H1 (cell line): ENCODE measurements at places on chromosomes 4 and X. TPM values are rescaled to one million over a fixed set of nuclear protein-coding genes. Genes with fewer than 3 reads are reported as not detected.

- H3K27me3 ChIP-seq: no peaks in the 10 kb centered on the region
- H3K36me3 ChIP-seq: no peaks in the 10 kb centered on the region
These were observed 54.1 kb downstream of the ARHGAP10 start for GRCh38 chr4:147786031-147786430.

- H3K27me3 ChIP-seq: no peaks in the 10 kb centered on the region
- DNase-seq: peak; percentile 44
- no peak overlapping the region for H3K27ac ChIP-seq
- no peaks in the 10 kb centered on the region for H3K4me1 ChIP-seq
- H3K36me3 ChIP-seq: no peaks in the 10 kb centered on the region
These were observed 44.7 kb upstream of the FGF13 start for GRCh38 chrX:138756234-138756633.

DNA sequence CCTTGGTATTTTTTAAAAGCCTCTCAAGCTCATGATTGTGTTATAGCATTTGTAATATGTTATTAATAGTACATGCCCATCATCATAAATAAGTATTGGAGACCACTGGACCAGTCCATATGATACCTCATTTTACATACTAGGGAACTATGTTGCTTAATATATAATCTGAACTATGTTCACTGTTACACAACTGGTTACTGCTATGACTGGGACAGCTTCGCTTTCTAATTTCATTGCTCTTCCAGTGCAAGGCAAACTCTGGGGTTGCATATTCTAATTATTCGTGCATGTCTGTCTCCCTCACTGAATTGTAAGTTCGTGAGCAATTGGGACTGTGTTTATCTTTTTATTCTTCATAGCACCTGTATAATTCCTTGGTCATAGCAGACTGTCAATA lies 330.5 kb downstream of the RAPGEF2 start:
- H3K4me1 ChIP-seq: no peaks in the 10 kb centered on the region
- H3K27me3 ChIP-seq: no peaks in the 10 kb centered on the region
- no peak for DNase-seq
- no peaks in the 10 kb centered on the region for H3K36me3 ChIP-seq

Gene CXCL3
- 5.2 TPM in 2 replicates for total RNA-seq

- H3K27me3 ChIP-seq: no peaks in the 10 kb centered on the region
- H3K4me1 ChIP-seq: no peaks in the 10 kb centered on the region; the same call in 1 of the 2 replicates
- no peaks in the 10 kb centered on the region for H3K36me3 ChIP-seq
- no peak overlapping the region for H3K4me3 ChIP-seq
- no peak overlapping the region for H3K27ac ChIP-seq
- DNase-seq: no peak
These were observed 10.7 kb downstream of the SLC39A8 start for GRCh38 chr4:102334624-102335023.

Gene IDUA
- total RNA-seq: 4.8 and 6.5 TPM in 2 replicates

- H3K4me1 ChIP-seq: no peaks in the 10 kb centered on the region
- DNase-seq: no peak
- H3K36me3 ChIP-seq: no peaks in the 10 kb centered on the region
- no peak overlapping the region for H3K4me3 ChIP-seq
These were observed 109.8 kb downstream of the NYX start for GRCh38 chrX:41556958-41557357.

- no peaks in the 10 kb centered on the region for H3K4me1 ChIP-seq
- H3K36me3 ChIP-seq: no peaks in the 10 kb centered on the region
- H3K27me3 ChIP-seq: no peaks in the 10 kb centered on the region
- no peak for DNase-seq
- no peak overlapping the region for H3K27ac ChIP-seq
- H3K4me3 ChIP-seq: no peak overlapping the region
These were observed 194.7 kb downstream of the OPHN1 start for GRCh38 chrX:68238568-68238967.

GRCh38 chr4:150816491-150816890 lies 198.6 kb downstream of the LRBA start:
- H3K4me1 ChIP-seq: no peaks in the 10 kb centered on the region
- H3K36me3 ChIP-seq: no peaks in the 10 kb centered on the region
- no peaks in the 10 kb centered on the region for H3K27me3 ChIP-seq
- DNase-seq: no peak

- no peaks in the 10 kb centered on the region for H3K36me3 ChIP-seq
- no peak for DNase-seq
- no peaks in the 10 kb centered on the region for H3K4me1 ChIP-seq
- H3K27me3 ChIP-seq: no peaks in the 10 kb centered on the region
- no peak overlapping the region for H3K27ac ChIP-seq
These were observed 292.8 kb upstream of the EDA2R start for GRCh38 chrX:66931713-66932112.

GRCh38 chr4:177339477-177340374 lies 30.1 kb downstream of the NEIL3 start:
- no peak overlapping the region for H3K4me3 ChIP-seq
- no peaks in the 10 kb centered on the region for H3K4me1 ChIP-seq
- H3K27ac ChIP-seq: no peak overlapping the region
- no peaks in the 10 kb centered on the region for H3K27me3 ChIP-seq
- peaks cover 14% of the 10 kb centered on the region; the same call in 1 of the 2 replicates for H3K36me3 ChIP-seq

GRCh38 chr4:40492691-40493090 lies 137.0 kb downstream of the RBM47 start:
- H3K4me3 ChIP-seq: no peak overlapping the region
- no peaks in the 10 kb centered on the region for H3K27me3 ChIP-seq
- no peaks in the 10 kb centered on the region for H3K4me1 ChIP-seq
- H3K27ac ChIP-seq: no peak overlapping the region
- DNase-seq: no peak

Gene SUPT20HL1
- not detected in 2 replicates for total RNA-seq

Gene AFP
- total RNA-seq: 9.9 and 10.4 TPM in 2 replicates

DNA sequence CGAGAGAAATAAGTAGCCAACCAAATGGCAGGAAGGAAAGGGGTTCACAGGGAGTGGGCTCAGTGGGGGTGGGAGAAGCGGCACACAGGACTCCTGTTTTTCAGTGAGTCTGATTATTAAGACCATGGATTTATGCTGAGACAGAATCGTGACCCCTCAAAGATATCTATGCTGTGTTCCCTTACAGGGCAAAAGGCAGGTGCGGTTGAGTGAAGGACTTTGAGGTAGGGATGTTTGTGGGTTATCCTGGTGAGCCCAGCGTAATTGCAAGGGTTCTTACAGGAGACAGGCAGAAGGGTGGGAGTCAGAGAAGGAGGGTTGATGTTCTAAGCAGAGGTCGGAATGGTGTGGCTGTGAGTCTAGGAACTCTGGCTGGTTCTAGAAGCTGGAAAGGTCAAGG lies 73.0 kb downstream of the EVC start:
- peak; percentile 33 for DNase-seq
- peaks cover 3% of the 10 kb centered on the region for H3K36me3 ChIP-seq
- H3K27ac ChIP-seq: no peak overlapping the region
- no peaks in the 10 kb centered on the region for H3K4me1 ChIP-seq

DNA sequence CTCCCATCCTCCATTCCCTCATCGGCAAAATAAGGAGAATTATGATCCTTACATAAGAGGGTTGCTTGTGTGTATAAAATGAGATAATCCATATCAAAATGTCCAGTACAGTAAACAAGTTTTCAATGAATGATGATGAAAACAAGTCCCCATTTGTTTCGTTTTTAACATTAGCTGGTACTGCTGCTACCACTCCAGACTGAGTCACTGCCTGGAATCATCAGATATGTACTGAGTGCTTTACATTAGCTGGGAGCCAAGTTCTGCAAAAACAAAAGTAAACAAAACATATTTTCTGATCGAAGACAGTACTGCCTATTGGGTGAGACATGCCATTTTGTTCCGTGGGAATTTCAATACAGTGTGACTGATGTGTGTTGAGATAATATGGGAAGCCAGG lies 123.2 kb upstream of the IGFBP7 start:
- H3K36me3 ChIP-seq: no peaks in the 10 kb centered on the region
- H3K27me3 ChIP-seq: no peaks in the 10 kb centered on the region
- no peaks in the 10 kb centered on the region for H3K4me1 ChIP-seq
- H3K4me3 ChIP-seq: no peak overlapping the region

DNA sequence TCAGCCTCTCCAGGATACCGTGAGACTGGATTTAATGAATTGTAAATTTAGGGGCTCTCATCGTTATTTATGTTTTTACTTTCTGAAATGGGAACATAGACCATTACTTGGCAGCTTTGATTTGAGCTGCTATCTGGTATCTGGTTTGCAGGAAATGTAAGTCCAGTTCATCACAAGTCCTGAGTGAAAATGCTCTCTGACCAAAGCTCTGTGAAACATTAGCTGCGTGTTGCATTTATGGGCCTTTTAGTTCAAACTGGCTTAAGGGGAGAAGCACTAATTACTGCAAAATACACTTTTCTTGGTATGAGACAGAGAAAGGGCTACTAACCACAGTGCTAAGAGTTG lies 420 bp downstream of the CC2D2A start:
- peak overlapping the region; percentile 15; the same call in 1 of the 2 replicates for H3K4me3 ChIP-seq
- no peaks in the 10 kb centered on the region for H3K27me3 ChIP-seq
- peaks cover 3% of the 10 kb centered on the region for H3K4me1 ChIP-seq

- no peaks in the 10 kb centered on the region for H3K36me3 ChIP-seq
- no peaks in the 10 kb centered on the region for H3K4me1 ChIP-seq
- H3K27ac ChIP-seq: no peak overlapping the region
- DNase-seq: no peak
- no peak overlapping the region for H3K4me3 ChIP-seq
These were observed 90.0 kb downstream of the MAOA start for GRCh38 chrX:43745938-43746721.

DNA sequence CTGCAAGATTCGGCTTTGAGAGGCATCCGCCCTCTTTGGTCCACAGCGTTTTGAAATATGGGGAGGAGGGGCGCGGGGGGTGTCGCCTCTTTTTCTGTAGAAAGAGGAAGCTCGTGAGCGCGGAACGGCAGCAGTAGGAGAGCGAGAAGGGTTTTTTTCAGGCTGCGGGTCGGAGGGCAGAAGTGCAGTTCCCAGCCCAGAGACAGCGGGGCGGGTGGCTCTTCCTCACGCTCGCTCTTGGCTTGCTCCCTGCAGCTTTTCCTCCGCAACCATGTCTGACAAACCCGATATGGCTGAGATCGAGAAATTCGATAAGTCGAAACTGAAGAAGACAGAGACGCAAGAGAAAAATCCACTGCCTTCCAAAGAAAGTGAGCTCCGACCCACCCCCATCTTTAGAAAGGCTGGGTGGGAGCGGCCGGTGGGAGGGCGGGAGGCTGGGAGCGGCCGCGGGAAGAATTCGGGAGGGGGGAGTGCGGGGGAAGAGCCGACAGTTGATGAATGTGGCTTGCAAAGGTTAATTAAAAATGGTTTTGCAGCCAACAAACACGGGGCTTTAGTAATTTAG lies 1.2 kb downstream of the TMSB4X start:
- peak overlapping the region; percentile 91 for H3K27ac ChIP-seq
- no peak for DNase-seq
- 0 out of 2 replicates have a peak, but pooled peaks cover 3% of the 10 kb centered on the region for H3K4me1 ChIP-seq

DNA sequence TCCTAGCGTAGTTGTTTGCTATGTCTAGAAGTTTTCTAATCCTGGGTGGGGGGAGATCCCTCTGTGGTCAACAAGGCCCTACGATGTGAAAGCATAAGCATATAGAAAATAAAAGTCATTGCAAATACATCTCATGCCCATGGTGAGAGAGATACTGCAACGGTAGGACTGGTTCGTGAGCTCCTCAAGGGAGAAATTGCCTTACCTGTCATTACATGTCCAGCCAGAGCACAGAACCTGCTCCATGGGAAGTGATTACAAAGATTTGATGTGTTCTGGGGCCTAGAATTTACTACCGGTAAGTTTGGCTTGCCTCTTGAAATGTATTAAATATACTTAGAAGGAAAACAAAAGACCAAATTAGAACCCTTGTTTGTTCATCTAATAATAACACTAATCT lies 60.9 kb upstream of the FAM47B start:
- no peaks in the 10 kb centered on the region for H3K36me3 ChIP-seq
- H3K4me1 ChIP-seq: no peaks in the 10 kb centered on the region
- no peak overlapping the region for H3K4me3 ChIP-seq
- no peak for DNase-seq

- H3K36me3 ChIP-seq: no peaks in the 10 kb centered on the region
- no peak for DNase-seq
- no peak overlapping the region for H3K4me3 ChIP-seq
- H3K4me1 ChIP-seq: peaks cover 6% of the 10 kb centered on the region
These were observed 15.3 kb downstream of the TMEM175 start for GRCh38 chr4:947491-947971.

DNA sequence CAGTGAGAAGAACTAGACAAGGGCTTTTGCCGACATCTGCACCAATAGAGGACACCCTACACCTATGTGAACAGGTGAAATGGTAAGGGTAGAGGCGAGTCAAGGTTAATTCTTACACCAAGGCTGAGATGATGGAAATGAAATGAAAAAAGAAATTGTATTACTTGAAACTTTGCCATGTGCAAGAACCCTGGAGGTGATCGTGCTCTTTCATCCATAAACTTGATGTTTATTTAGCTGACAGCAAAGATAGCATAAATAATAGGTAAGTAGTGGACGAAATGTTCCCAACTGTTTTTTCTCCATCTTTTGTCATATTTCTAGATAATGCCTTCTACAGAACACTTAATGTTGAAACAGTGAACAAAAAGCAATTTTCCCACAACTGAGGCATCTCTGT lies 162.5 kb downstream of the BANK1 start:
- H3K27ac ChIP-seq: no peak overlapping the region
- H3K4me1 ChIP-seq: peaks cover 3% of the 10 kb centered on the region
- no peak for DNase-seq
- no peak overlapping the region for H3K4me3 ChIP-seq
- no peaks in the 10 kb centered on the region for H3K27me3 ChIP-seq

GRCh38 chrX:20269848-20270561 lies 3.3 kb upstream of the RPS6KA3 start:
- DNase-seq: no peak
- H3K36me3 ChIP-seq: no peaks in the 10 kb centered on the region

Gene SAT1
- 26.3 and 29.2 TPM in 2 replicates for total RNA-seq

Gene PLK4
- 35.2 and 38.7 TPM in 2 replicates for total RNA-seq

GRCh38 chr4:43330288-43330687 lies 437.8 kb downstream of the GRXCR1 start:
- no peaks in the 10 kb centered on the region for H3K36me3 ChIP-seq
- no peaks in the 10 kb centered on the region for H3K4me1 ChIP-seq
- H3K4me3 ChIP-seq: no peak overlapping the region
- no peak overlapping the region for H3K27ac ChIP-seq

Gene HPGDS
- not detected in 2 replicates for total RNA-seq

GRCh38 chr4:83318666-83319065 lies 16.0 kb downstream of the HPSE start:
- H3K4me3 ChIP-seq: no peak overlapping the region
- no peaks in the 10 kb centered on the region for H3K27me3 ChIP-seq
- no peak overlapping the region for H3K27ac ChIP-seq
- no peak for DNase-seq
- H3K36me3 ChIP-seq: no peaks in the 10 kb centered on the region

DNA sequence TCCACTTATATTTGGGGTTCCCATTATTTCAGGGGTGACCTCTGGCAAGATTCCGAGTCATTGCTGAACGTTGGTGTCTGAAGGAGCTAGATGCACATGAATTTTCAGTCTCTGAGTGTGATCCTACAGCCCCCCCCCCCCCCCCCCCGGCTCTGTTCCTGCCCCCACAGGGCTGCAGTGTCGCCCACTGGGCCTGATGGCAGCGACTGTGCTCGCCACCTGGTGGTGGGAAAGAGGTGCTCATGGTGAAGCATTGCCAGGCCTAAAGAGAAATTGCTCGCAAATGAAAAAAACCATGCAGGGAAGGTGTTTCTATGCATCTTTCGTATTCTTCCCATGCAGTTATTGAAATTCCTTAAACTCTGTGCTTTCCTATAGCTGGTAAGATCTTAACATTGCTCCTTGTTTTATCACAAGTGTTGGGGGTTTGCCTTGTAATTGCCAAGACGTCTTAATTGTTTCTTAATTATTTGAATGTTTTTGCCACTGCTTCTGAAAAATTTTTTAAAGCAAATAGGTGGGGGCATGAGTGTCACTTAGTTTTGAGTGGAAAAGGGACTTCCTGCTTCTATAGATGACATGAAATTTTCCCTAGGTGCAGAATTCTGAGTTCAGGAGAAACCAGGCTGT lies 63.2 kb downstream of the CLDN22 start:
- peaks cover 4% of the 10 kb centered on the region for H3K4me1 ChIP-seq
- H3K27ac ChIP-seq: no peak overlapping the region
- no peak for DNase-seq

Gene MOSPD2
- 12.1 and 12.2 TPM in 2 replicates for total RNA-seq
